Esophagus squamous epithelium (tissue), 5 donors: ENCODE measurements at places on chromosomes 3 and 15. TPM values are rescaled to one million over a fixed set of nuclear protein-coding genes. Genes with fewer than 3 reads are reported as not detected.

DNA sequence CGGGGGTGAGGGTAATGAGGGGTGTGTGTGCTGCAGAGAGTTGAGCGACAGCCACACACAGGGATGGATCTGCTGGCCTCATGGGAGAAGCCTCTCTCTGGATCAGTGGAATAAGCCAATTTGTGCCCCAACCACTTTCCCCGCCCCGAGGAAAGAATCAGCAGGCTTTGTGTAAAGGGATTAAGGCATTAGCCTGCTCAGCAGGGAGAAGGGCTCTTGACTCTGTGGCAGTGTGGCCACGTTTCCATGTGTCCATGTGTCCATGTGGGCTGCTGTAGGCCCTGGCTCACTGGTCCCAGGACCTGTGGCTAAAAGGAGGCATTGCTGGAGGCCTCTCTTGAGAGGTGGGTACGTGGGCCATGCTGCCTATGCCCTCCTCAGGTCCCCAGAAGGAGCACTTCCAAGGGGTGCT, 104.7 kb downstream of the HMG20A start:
- no peak overlapping the region for H3K4me3 ChIP-seq
- H3K36me3 ChIP-seq: no peaks in the 10 kb centered on the region
- DNase-seq: no peak
- H3K27me3 ChIP-seq: no peaks in the 10 kb centered on the region

GRCh38 chr15:58909616-58910015, 23.9 kb downstream of the SLTM start:
- H3K27me3 ChIP-seq: no peaks in the 10 kb centered on the region
- H3K27ac ChIP-seq: no peak overlapping the region
- H3K4me1 ChIP-seq: no peaks in the 10 kb centered on the region
- H3K36me3 ChIP-seq: peaks cover 15% of the 10 kb centered on the region
- no peak for DNase-seq
- H3K4me3 ChIP-seq: no peak overlapping the region

GRCh38 chr3:72919520-72919919, 31.7 kb downstream of the GXYLT2 start:
- no peaks in the 10 kb centered on the region for H3K27me3 ChIP-seq
- H3K36me3 ChIP-seq: no peaks in the 10 kb centered on the region
- DNase-seq: no peak
- H3K4me3 ChIP-seq: no peak overlapping the region
- no peaks in the 10 kb centered on the region for H3K4me1 ChIP-seq
- no peak overlapping the region for H3K27ac ChIP-seq

GRCh38 chr15:74857082-74857655, 14.2 kb upstream of the ULK3 start:
- H3K4me3 ChIP-seq: no peak overlapping the region
- DNase-seq: no peak
- peaks cover 45% of the 10 kb centered on the region for H3K4me1 ChIP-seq
- no peak overlapping the region for H3K27ac ChIP-seq
- no peaks in the 10 kb centered on the region for H3K27me3 ChIP-seq

GRCh38 chr3:28936154-28936553, 344.7 kb upstream of the RBMS3 start:
- H3K27ac ChIP-seq: no peak overlapping the region
- DNase-seq: no peak
- H3K27me3 ChIP-seq: no peaks in the 10 kb centered on the region
- H3K36me3 ChIP-seq: no peaks in the 10 kb centered on the region
- H3K4me3 ChIP-seq: no peak overlapping the region
- H3K4me1 ChIP-seq: peaks cover 17% of the 10 kb centered on the region

DNA sequence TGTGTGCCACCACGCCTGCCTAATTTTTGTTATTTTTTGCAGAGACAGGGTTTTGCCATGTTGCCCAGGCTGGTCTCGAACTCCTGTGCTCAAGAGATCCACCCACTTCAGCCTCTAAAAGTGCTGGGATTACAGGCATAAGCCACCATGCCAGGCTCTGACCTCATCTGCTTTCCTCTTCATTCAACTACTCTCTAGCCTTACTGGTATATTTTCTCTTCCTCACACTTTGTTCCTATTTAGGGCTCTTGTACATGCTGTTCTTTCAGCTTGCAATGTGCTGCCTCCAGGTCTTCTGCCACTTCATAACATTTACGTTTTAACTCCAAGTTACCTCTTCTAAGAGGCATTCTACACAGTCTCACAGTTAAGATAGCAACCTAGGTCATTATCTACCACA, 34.9 kb downstream of the PIK3CB start:
- H3K4me1 ChIP-seq: no peaks in the 10 kb centered on the region
- no peak for DNase-seq
- peaks cover 10% of the 10 kb centered on the region for H3K36me3 ChIP-seq

DNA sequence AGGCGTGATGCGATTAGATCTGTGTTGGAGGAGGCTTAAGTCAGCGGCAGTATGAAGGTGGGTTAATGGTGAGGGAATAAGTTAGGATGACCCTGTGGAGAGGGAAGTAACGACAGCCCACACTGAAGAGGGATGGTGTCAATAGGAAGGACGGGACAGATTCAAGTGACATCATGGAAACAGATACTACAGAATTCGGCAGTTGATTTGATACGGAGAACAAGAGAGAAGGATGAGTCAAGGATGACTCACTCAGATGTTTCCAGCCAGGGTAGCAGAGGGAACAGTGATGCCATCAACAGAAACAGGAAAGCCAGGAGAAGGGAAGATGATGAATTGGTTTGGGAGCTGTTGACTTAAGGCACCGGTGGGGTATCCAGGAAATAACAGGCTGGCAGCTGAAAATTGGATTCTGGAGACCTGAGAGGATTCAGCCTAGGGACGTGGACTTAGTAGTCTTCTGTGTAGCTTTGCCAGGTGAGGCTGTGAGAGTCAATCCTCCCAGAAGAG, 38.0 kb downstream of the SHC4 start:
- H3K36me3 ChIP-seq: no peaks in the 10 kb centered on the region
- no peak for DNase-seq
- no peak overlapping the region for H3K27ac ChIP-seq
- no peaks in the 10 kb centered on the region for H3K4me1 ChIP-seq
- H3K27me3 ChIP-seq: no peaks in the 10 kb centered on the region

DNA sequence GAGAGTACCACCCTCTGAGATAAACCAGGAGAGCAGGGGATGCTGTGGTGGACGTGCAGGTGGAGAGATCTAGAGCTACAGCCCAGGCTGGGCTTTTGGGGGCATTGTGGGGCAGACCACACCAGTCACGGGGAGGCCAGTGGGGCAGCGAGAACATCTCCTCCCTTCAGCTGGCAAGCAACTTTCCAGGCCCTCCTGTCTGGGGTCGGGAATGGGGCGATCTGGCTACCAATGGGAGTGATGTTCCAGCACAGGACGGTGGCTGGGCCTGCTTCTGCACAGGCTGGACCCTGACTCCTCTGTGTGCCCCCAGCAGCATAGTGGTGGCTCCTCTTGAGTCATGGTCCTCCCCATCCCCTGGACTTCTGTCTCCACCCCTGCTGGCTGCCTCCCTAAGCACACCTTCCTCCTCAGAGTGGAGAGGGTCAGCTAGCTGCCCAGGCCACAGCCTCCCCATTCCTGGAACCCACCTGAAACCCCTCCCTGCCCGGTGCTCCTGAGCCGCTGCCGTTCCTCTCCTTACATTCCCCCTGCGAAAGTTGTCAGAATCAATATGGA, 16.1 kb downstream of the IRAK2 start:
- no peak overlapping the region for H3K4me3 ChIP-seq
- H3K36me3 ChIP-seq: no peaks in the 10 kb centered on the region
- no peak overlapping the region for H3K27ac ChIP-seq
- H3K4me1 ChIP-seq: peaks cover 2% of the 10 kb centered on the region
- no peaks in the 10 kb centered on the region for H3K27me3 ChIP-seq

DNA sequence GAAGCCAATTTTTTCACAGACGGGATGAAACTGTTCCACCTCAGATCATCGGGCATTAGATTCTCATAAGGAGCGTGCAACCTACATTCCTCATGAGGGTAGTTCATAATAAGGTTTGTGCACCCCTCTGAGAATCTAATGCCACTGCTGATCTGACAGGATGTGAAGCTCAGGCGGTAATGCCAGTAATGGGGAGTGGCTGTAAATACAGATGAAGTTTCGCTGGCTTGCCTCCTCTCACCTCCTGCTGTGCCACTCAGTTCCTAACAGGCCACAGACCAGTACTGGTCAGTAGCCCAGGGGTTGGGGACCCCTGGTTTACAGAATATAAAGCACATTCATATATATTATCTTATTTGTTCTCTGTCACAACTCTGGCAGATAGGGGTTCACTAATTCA, 2.1 kb upstream of the LIMD1 start:
- H3K4me3 ChIP-seq: no peak overlapping the region
- DNase-seq: no peak
- H3K36me3 ChIP-seq: no peaks in the 10 kb centered on the region
- peak overlapping the region; percentile 92 for H3K27ac ChIP-seq

GRCh38 chr15:30990446-30991254, 778 bp downstream of the MTMR10 start:
- peak overlapping the region; percentile 97 for H3K27ac ChIP-seq
- H3K4me1 ChIP-seq: peaks cover 28% of the 10 kb centered on the region
- DNase-seq: no peak
- no peaks in the 10 kb centered on the region for H3K36me3 ChIP-seq

GRCh38 chr15:39497016-39497758, 83.7 kb upstream of the THBS1 start:
- no peak overlapping the region for H3K4me3 ChIP-seq
- no peaks in the 10 kb centered on the region for H3K36me3 ChIP-seq
- no peak overlapping the region for H3K27ac ChIP-seq
- peaks cover 21% of the 10 kb centered on the region for H3K4me1 ChIP-seq
- no peak for DNase-seq

DNA sequence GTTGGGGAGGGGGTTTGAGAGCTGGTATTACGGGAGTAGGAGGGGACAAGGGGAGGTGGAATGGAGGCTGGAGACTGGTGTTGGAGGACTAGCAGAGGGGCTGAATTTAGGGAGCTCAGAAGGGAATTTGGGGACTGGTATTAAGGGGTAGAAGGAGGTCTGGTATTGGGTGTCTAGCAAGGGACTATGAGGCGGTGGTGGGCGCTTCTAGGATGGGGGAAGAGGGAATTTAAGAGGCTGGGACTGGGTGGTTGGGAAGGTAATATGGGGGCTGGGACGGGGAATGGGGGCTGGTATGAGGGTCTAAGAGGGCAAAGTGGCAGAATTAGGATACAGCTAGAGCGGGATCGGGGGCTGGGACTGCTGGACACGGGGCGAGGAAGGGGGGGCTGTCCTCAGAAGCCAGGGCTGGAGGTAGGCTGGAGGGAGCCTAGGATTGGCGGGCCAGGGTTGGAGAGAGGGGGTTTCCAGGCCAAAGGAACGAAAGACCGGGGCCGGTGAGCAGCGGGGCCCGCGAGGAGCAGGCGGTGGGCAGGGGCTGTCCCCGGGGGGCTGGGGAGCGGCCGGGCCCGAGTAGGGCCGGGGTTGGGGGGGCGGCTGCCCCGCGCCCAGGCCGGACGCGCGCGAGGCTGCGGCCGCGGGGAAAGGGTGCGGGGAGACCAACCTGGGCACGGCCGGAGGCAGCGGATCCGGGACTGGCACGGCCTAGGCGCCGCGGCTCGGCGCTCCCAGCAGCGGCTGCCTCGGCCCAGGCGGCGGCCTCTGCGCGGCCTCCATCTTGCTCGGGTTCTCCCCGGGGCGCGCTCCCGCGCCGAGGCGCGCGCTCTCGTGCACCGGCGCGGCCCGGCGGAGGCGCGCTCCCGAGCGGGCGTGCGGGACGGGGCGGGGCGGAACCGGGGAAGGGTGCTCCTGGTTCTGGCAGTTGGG, at the start of gene LHFPL4:
TSS of gene LHFPL4 (minus strand) at position 802 of the 927 bp plus-strand sequence. CDS start 1,143 bp downstream, outside the sequence.
- no peaks in the 10 kb centered on the region for H3K36me3 ChIP-seq
- no peaks in the 10 kb centered on the region for H3K4me1 ChIP-seq
- peaks cover 74% of the 10 kb centered on the region for H3K27me3 ChIP-seq
- no peak for DNase-seq

DNA sequence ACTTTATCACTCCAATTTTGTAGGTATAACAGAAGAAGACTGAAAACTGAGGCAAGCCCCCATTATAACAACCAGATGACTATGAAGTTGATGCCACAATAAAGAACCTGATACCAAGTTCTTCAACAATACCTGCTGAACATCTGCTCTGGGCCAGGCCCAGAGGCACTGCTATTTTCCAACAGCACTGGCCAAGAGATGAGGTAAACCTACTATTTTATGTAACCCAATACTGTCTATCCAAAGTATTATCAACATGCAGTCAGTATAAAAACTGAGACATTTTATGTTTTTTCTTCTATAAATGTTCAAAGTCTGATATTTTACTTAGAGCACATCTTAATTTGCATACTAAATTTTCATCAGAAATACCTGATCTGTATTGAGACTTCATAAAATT, 6.1 kb downstream of the SPG11 start:
- H3K27me3 ChIP-seq: no peaks in the 10 kb centered on the region
- DNase-seq: no peak
- peaks cover 2% of the 10 kb centered on the region for H3K36me3 ChIP-seq
- H3K27ac ChIP-seq: no peak overlapping the region
- H3K4me3 ChIP-seq: no peak overlapping the region

DNA sequence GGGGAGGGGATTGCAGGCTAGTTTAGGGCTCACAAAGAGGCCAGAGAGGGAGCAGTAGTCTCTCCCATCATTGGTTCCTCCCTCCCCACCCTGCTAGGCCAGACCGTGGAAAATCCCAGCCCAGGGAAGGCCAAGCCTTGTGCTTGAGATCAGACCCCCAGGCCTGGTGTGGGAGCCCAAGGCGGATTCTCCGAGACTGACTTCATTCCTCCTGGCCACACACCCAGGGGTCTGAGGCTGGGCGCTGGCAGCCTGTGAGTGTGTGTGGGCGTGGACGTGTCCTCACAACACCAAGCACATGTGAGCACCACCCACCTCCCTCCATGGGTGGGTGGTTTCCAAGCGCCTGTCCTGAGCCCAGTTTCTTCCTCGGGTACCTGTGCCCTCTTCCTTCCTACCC, 4.1 kb downstream of the LOXL1 start:
- H3K27ac ChIP-seq: peak overlapping the region; percentile 58
- no peak overlapping the region for H3K4me3 ChIP-seq
- H3K4me1 ChIP-seq: peaks cover 36% of the 10 kb centered on the region
- no peaks in the 10 kb centered on the region for H3K36me3 ChIP-seq
- no peak for DNase-seq
- H3K27me3 ChIP-seq: peaks cover 25% of the 10 kb centered on the region

DNA sequence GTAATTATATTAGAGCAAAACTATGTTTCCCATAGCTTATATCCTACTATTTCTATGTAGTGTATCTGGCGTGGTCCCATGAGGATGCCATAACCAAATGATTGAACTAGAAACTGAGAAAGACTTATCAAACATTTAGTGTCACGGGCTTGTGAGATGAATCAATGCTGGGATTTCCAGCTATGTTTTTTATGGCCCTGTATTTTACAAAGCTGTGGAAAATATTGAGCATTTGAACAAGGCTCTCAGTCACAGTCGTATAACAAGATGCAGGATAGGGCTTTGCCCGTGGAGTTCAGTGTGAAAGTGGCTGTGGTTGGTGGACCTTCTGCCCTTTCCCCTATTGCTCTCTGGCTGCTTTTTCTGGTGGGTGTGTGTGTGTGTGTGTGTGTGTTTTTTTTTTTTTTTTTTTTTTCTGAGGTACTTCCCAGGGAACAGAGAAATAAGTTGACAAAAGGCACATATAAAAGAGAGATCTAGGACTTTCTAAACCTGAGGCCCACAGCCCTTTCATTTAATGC, 60.7 kb downstream of the CACNA1D start:
- no peak overlapping the region for H3K4me3 ChIP-seq
- no peaks in the 10 kb centered on the region for H3K27me3 ChIP-seq
- H3K27ac ChIP-seq: no peak overlapping the region
- DNase-seq: no peak
- H3K36me3 ChIP-seq: no peaks in the 10 kb centered on the region

GRCh38 chr3:87488765-87489164, 212.4 kb upstream of the POU1F1 start:
- no peak for DNase-seq
- no peaks in the 10 kb centered on the region for H3K36me3 ChIP-seq
- no peaks in the 10 kb centered on the region for H3K4me1 ChIP-seq
- no peak overlapping the region for H3K4me3 ChIP-seq
- no peak overlapping the region for H3K27ac ChIP-seq

The CALML4 gene
- total RNA-seq: 5.3 TPM

The DUOX1 gene
- 99.2 TPM for total RNA-seq

The MYO5C gene
- total RNA-seq: 25.5 TPM

The PSTPIP1 gene
- 8.0 TPM for total RNA-seq

The NKIRAS1 gene
- total RNA-seq: 6.9 TPM

The STAB1 gene
- 49.1 TPM for total RNA-seq
